Astrocyte (in vitro differentiated cells and primary cell): ENCODE measurements at places on chromosomes 1 and 21. TPM values are rescaled to one million over a fixed set of nuclear protein-coding genes. Genes with fewer than 3 reads are reported as not detected.

GRCh38 chr1:65512967-65513780 lies 92.7 kb downstream of the LEPR start:
- DNase-seq: no peak

DNA sequence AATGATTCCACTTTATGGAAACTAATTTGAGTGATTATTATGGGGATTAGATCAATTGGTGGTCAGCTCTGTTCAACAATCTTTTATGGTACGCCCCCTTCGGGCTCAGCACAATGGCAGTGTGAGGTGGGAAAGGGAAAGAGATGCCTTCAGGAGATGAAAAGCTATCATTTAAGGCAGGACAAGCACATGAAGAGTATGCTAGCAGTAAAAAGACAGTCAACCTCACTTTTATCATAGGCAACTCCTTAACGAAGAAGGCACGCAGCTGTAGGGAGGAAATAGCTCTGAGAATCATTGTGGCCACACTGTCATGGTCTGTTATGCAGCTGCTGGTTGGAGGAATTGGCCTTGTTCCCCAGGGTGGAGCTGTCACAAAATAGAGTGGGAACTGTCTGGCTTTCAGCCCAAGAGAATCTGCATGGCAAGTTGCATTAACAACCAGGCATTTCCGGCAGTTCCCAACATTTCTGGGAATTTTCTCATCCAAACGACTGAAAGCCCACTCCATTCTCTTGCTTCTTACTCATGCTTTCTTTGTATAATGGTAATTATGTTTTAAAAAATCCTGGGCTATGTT lies 54.4 kb upstream of the BCL10 start:
- peak; percentile 99 for DNase-seq

DNA sequence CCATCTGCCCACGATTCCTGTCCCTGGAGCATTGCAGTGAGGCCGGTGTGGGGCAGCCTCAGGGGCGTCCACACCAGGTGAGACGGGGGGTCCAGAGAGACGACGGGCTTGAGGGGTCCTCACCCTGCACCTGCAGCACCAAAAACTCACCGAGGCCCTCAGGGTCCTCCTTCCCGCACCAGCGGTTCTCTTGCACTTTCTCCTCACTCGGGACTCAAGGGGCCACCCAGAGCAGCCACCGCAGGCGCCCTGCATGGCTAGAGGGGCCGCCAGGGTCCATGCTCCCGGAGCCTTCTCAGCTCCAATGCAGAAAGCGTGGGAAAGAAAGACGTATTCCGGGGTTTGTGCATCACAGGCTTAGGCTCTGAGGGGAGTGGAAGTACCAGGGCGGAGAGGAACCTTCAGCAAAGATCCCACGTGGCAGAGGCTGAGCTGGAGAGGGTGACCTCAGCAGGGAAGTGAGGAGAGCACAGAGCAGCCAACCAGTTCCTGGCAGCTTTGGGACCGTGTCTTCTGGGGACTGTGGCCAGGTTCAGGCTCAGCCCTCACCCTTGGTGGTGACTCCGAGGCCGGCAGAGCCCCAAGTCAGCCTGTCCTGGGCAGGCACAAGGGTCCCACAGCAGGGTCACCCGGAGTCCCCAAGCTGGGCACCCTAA lies 19.5 kb upstream of the COL6A2 start:
- peak; percentile 65 for DNase-seq

DNA sequence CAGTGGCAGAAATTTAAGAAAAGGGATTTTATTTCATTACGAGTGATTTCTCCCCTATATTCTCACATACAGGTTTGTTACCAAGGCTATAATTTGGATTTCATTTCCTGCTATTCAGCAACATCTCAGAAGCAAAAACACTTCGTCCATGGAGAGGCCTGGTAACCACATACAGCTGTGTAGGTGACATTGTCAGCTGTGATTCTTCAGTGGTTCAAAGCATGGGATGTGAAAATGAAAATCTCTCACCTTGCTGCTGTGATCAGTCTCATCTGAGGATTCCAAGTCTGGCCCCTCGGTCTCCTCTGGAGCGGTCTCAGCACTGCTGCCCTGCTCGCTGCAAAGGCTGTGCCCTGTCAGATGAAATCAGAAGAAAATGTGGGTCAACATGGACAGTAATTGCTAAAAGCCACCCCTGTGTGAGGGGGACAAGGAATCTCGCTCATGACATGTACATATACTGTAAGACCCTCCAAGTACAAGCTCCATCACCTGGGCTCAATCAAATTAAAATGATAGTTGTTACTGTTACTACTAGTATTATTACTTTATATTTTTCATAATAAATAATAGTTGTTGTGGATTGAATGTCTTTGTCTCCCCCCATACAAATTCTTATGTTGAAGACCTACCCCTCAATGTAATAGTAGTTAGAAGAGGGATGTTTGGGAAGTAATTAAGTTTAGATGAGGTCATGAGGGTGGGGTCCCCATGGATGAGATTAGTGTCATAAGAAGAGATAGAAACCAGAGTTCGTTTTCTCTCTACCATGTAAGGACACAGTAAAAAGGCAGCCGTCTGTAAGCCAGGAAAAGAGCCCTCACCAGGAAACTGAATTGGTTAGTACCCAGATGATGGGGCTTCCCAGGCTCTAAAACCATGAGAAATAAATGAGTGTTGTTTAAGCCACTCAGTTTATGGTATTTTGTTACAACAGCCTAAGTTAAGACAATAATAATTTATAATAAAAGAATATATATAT lies 126.7 kb upstream of the KRTAP19-8 start:
- DNase-seq: no peak

Gene RNU1-3
- total RNA-seq: 1,356 and 1,553 TPM in 2 replicates

Gene MMEL1
- not detected in 2 replicates for total RNA-seq

Gene OPN3
- total RNA-seq: 12.0 and 16.9 TPM in 2 replicates

Gene SPATA21
- not detected in 2 replicates for total RNA-seq

Gene EPS8L3
- total RNA-seq: not detected in 2 replicates

Gene YRDC
- total RNA-seq: 25.9 and 28.1 TPM in 2 replicates
